ENCODE measurements at places on chromosomes 11 and 22.
A peak's percentile ranks its signal among the peaks of the same experiment; 100 is the strongest.

DNA sequence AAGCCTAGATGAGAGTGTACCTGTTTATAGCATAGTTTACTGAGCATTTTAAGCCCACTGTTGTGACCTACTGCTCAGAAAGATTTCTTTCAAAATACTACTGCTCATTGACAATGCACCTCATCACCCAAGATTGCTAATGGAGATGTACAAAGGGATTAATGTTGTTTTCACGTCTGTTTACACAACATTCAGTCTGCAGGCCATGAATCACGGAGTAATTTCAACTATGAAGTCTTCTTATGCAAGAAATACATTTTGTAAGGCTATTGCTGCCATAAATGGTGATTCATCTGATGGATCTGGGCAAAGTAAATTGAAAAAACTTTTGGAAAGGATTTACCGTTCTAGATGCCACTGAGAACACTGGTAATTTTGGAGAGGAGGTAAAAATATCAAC, 112.9 kb downstream of the KIF18A start:
- DNase-seq, result no peak

DNA sequence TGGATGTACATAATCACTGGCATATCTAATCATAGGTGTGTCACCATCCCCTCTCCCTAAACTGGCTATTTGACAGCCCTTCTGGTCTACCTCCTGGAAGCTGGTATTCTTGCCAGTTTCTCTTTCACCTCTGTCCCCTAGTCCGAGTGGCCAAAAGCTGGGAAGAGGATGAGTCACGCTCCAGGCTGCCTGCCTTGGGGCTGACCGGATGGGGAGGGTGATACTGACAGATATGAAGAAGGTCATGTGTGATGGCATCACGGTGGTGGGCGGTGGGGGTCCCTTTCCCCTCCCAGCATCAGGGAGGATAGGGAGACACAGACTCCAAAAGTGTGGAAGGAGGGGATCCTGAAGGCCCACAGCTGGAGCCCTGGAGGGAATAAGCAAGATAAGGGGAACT, 4.8 kb downstream of the OAF start:
- DNase-seq, result no peak

DNA sequence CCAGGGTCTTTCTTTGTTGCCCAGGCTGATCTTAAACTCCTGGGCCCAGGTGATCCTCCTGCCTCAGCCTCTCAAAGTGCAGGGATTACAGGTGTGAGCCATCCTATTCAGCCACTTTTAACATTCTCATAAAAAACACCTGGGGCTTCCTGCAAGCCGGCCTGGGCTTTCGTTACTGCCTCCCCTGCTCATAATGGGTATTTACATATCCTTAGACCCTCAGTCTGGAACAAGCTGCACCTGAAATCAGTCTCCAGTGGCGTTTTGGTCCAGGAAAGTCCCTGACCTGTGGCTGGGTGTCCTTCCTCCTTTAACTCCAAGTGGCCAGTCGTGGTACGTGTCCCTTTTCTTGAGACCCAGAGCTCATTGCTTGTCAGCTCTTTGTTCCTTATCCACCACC, 320.7 kb downstream of the TMEM135 start:
- DNase-seq, result no peak

DNA sequence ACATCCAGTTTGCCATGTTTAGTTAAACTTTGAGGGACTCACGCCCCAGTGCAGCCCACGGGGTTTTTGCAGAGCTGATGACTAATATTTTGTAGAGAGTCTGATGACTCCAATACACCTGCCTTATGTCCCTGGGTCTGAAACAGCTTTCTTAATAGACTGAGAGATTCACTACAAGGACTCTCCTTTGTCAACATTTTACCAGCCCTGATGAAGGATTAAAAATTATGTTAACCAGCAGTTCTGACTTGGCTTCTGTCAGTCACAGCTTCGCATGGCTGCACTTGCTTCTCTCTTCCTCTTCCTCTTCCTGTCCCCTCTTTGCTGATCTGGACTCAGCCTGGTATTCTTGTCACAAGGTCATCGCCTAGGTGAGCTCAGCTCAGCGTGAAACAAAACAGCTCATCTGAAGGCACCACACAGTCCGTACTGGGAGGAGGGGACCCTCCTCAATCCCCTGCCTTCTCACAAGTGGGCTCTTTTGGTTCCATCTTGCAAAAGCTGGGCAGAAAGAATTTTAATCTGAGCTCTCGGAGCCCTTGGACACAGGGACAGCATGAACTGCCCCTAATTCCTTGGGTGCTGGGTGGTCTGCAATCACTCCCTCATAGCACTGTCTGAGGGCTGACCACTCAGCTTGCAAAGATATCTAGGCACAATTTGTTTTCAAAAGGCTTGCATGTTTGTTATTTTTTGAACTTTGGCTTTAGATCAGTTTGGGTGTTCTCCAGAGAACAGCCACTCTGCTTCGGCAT, 38.1 kb upstream of the POU2AF1 start:
- no peak for DNase-seq

DNA sequence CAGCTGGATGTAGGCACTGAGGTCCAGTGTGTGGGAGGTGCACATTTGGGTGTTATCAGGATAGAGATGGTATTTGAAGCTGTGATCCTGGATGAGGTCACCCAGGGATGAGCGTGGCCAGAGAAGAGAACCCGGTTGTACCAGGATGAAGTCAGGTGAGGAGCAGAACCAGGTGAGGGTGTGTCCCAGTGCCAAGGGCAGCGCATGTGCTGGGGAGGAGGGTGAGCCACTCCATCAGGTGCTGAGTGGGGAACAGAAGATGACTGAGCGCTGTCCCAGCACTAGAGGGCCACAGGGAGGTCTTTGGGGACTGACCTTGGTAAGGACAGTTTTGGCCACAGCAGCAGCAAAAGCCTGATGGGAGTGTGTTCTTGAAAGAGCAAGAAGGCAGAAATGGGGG, 2.7 kb downstream of the ARL2 start:
- no peak for DNase-seq

DNA sequence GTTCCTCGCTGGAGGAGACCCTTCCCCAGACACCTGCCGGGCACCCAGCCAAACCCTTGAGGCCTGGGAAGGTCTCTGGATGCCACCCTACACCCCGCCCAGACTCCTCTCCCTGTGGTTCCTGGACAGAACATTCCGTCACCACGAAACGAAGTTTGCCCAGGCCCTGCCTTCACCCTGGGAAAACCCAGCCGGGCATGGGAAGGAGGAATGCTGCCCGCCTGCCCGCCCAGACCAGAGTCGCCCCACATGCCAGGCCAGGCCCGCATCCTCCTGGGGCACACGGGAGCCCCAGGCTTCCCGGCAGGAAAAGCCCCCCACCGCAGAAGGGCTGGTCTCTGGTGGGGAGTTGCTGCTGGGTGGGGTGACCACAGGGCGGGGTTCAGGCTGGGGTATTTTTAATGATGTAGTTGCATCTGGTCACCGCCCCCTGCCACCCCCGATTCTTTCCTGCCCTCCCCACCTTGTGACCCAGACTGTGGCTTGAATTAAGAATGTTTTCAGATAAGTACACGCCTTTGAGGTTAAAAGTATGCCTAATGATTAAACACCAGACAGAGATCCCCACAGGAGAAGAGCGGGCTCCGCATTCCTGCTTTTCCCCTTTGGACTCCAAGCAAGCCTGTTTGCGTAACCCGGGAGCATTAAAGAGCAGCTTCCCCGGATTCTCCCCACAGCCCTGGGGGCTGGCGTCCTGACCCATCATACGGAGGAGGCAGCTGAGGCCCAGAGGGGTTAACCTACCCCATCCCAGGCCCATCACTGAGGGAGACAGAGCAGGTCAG, 44.6 kb upstream of the PPARA start:
- DNase-seq, result no peak

DNA sequence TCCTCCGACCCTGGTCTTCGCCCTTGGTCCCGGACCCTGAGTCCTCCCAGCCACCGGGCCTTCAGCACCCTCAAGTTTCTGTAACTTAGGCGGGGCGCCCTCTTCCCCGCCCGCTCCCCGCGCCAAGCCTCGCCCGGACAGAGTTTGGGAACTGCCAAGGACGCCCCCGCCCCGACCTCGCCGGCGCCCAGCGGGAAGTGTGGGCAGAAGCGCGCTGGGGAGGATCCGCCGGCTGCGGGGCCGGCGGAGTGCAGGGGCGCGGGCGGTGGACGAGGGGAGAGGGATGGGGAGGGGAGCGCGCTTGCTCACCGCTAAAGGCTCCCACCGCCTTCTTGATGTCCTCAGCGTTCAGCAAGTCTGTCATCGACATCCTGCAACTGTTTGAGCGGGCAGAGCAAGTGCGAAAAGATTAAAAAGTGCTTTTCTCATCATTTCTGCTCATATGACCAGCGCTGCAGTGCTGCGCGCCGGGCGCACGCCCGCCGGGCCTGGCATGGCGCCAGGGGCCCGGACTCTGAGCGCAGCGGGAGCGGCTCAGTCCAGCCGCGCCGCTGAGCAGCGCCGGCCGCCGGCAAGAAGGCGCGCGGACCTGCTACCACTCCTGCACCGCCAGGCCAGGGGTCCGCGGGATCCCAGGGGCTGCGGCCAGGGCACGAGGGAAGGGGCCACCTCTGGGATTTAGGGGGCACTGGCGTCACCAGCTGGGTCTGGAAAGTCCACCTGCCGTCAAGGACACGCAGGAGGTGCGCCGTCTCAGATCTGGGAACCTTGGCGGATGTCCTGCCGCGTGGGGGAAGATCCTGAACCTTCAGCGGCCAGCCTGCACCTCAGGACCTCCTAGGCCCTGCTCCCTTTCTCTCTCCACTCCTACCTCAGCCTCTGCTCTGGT, at the start of gene PVALB:
Gene PVALB, minus strand, starts transcription at position 400 of the 889 bp plus-strand sequence. Its CDS starts 30 bp downstream, at position 370.
- DNase-seq, result no peak

GRCh38 chr22:49017482-49018329, 810.0 kb downstream of the BRD1 start:
- DNase-seq, result no peak

- no peak for DNase-seq
Observed at GRCh38 chr11:116357784-116358544, 414.8 kb downstream of the BUD13 start.

GRCh38 chr11:102914238-102915043, 39.7 kb upstream of the MMP12 start:
- DNase-seq, result peak; percentile 24

- DNase-seq, result no peak
Observed at GRCh38 chr22:45731041-45731797, 59.6 kb downstream of the ATXN10 start.

DNA sequence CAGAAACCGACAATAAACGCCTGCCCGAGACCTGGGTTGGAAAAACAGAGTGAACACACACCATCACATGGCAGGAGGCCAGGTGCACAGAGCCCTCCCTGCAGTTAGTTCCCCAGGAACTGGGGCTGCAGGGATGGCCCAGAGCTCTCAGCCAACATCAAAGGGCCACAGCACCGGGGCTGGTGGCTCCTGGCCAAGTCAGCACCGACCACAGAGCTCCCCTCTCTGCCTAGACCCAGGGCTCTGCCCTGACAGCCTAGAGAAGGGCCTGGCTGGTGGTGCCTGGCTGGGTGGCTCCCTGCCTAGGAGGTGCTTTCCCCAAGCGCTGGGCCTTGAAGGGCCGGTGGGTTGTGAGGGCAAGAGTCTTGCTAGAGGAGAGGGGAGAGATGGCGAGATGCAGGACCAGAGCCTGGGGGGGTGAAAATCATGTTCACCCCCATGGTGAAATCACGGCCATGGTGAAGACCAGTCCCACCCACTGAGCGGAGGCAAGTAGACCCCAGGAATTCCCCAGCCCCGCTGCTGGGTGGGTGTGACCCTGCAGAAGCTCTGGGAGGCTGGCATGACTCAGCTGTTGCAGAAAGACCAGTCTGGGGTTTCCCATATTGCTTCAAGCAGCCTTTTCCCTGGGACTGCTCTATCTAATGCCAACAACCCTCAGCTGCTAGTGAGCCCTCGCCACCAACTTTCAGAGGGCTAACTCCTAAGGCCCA, 7.2 kb upstream of the BID start:
- no peak for DNase-seq

DNA sequence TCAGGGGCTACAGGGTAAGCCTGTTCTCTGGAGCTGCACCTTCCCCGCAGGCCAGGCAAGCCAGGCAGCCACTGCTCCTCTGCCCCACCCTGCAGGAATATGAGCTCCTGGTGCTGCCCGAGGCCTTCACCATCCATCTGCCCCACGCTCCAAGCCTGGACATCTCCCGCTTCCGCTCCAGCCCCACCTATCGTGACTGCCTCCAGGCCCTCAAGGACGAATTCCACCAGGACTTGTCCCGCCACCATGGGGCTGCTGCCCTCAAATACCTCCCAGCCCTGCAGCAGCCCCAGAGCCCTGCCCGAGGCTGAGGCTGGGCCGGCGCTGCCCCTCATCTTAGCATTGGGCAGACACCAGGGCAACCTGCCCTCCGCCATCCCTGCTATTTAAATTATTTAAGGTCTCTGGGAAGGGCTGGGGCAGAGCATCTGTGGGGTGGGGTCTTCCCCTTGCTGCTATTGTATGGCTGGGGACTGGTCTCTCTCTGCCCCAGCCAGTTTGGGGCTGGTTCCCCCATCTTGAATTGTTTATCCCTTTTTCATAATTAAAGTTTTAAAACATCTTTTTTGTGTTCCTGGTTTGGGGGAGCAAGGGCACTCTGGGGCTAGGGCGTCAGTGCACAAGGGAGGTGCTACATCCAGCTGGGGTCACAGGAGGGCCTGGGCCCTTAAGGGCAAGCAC, 6.2 kb downstream of the LARGE2 start:
- DNase-seq, result no peak

DNA sequence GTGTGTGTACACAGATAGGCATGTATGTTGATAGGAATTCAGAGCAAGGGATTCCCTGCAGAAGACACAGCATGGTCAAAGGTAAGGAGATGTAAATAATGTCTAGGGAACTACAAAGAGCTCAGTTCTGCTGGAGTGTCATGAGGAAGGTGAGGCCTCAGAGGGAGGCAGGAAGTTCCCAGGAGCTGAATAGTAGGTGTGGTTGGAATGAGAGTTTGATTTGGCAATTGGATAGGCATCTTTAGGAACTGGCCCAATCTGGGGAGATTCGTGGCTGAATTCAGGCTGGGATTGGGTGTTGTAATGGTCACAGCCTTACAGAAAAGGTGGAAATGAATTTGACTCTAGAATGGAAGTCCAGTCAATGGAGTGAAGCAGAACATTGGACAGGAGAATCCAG, 123.6 kb upstream of the TIMP3 start:
- DNase-seq, result no peak

GRCh38 chr22:29732883-29733282, 13.1 kb downstream of the CABP7 start:
- DNase-seq, result no peak

DNA sequence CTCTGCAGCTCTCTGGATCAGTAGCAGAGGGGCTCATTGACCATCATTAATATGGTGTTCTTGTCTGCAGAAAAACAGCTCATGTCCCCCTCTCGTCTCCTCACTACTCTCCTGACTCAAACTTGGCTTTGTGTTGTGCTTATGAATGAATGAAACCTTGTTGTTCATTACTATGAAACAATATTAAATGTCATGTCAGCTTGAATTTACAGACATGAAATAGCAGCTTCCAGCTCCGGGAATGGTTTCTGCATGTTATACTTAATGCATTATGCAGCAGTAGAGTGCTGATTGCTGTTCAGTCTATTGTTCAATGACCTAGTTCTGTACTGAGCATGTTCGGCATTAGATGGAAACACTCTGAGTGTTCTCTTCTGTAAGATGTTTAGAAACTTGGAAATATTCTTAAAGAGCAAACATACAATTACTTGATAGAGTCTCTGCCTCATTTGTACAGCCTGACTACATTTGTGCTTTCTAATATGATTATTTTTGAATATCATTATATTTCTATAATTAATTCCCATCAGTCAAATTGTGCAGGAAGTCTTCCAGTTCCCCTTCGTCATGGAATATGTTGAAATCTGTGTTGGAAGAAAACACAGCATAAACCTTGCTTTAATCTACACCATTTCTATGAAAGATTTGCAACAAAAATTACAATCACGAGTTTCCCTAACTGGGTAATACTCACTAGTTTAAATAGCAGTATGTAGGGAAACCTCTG, 340.4 kb downstream of the SOX6 start:
- DNase-seq, result no peak

All from nucleus accumbens (tissue), 56 donors.